Left forelimb (tissue), 1 donor: ENCODE measurements at places on chromosomes 13 and 19.

- no peak for DNase-seq
Observed at GRCh38 chr13:43304945-43305344, 281.6 kb downstream of the DNAJC15 start.

DNA sequence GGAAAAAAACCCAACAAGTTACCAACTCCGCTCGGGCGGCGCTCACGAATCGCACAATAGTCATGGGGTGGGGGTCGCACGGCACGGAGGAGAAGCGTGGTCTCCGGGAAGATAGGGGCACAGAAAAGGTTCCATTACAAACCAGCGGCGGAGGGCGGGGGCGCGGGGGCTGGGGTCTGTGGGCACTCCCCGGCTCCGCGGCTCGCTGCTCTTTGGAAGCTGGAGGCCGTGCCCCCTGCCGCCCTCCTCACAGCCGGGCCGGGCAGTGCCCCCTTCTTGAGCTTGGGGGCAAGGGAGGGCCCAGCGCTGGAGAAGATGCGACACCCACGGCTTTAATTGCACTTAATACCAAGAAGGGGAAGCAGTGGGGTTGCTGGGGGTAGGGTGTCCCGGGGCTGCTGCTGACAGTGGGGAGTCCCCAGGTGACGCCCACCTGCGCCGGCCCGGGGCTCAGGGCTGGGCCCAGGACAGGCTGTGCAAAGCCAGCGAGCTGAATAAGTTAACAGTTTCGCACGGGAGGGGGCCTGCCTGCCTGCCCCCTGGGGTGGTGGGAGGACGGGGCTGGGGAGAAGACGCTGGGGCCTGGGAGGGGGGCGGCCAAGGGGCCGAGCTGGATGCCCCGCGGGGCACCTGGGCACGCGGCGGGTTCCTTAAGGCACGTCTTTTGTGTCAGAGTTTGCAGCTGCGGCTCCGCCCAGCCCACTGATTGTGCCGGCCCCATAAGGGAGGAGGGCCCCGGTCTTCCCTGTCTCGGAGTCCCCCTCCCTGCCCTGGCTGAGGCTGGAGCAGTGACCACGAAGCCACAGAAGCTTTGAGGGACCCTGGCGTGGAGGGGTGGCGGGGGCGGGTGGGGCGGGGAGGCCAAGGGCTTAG, 9.8 kb downstream of the DCAF15 start:
- DNase-seq: no peak

DNA sequence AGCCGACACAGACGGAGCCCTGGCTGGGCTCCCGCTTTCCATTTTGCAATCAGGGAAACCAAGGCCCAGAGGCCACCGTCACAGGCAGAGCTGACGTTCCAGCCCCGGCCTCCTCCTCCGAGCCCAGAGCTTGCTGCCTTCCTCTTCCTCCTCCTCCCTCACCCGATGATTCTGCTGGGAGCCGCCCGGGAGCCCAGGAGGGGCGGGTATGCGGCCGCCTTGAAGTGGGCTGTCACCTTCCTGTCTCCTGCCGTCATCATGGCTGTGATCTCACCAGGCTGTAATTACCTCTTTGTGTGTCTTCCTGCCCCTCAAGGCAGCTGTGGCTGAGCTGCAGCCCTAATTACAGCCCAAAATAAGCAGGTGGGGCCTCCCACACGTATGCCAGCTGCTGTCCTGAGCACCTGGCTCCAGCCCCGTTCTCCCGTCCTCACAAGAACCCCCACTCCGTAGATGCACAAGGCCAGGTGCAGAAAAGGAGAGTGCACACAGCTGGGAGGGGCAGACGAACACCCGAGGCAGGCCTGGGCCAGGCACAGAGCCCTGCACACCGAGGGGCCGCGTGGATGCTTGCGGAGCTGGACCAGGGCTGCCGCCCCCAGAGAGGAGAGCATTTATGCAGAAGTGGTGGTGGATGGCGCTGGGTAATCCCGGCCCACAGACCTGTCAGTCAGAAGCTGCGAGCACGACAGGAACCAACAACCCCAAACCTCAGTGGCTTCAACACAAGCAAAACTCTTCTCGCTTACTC, 4.0 kb downstream of the TPGS1 start:
- no peak for DNase-seq

GRCh38 chr19:7899751-7900378, 3.8 kb upstream of the MAP2K7 start:
- no peak for DNase-seq

DNA sequence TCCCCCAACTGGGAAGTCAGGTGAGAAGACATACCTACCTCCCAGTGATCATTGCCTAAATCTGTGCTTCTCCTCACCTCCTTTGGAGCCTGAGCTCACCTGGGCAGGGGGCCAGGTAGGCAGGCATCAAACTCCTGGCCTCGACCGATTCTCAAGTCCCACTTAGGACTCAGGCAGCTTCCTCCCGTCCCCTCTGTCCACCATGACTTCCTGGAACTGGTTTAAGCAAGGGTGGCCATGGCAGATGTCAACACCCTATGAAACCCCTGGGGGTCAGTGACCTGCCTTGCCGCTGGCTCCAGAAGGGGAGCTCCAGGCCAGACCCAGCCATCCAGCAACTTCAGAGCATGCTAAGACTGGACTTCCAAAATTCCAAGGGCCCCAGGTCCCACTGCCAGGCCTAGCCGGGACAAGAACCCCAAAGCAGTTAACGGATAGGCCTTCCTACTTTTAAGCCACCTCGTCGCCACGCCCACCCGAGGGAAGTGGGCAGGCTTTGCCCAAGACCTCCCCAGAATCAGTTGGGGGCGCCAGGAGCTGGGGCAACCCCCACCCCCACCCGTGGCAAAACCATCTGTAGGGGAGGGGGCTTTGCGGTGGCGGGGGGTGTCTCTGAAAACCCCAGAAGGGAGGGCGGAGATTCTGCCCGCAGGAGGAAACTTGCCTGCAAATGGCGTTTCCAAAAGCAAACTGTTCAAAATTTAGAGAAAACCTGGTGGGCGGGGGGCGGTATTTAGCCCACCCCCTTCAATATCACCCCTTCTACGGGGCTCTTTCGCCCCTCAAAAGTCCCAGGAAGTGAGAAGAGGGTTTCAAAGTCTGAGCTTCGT, 657 bp downstream of the PLIN3 start:
- peak; percentile 80 for DNase-seq

GRCh38 chr13:27423333-27423732, 1.1 kb upstream of the GTF3A start:
- DNase-seq: no peak

GRCh38 chr13:52804202-52804641, 44.2 kb downstream of the PCDH8 start:
- DNase-seq: no peak

DNA sequence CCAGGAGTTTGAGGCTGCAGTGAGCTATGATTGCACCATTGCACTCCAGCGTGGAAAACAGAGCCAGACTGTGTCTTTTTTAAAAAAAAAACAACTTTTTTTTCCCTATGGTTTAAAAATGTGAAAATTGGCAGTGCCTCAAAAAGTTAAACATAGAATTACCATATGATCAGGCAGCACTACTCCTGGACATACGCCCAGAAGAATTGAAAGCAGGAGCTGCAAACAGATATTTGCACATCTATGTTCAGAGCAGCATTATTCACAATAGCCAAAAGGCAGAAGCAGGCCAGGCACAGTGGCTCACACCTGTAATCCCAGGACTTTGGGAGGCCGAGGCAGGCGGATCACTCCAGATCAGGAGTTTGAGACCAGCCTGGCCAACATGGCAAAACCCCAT, 3.8 kb upstream of the RETN start:
- DNase-seq: no peak

GRCh38 chr19:49557641-49558325, 22.6 kb downstream of the NOSIP start:
- no peak for DNase-seq

- DNase-seq: no peak
Observed at GRCh38 chr13:52686376-52686775, 33.7 kb downstream of the SUGT1 start.

DNA sequence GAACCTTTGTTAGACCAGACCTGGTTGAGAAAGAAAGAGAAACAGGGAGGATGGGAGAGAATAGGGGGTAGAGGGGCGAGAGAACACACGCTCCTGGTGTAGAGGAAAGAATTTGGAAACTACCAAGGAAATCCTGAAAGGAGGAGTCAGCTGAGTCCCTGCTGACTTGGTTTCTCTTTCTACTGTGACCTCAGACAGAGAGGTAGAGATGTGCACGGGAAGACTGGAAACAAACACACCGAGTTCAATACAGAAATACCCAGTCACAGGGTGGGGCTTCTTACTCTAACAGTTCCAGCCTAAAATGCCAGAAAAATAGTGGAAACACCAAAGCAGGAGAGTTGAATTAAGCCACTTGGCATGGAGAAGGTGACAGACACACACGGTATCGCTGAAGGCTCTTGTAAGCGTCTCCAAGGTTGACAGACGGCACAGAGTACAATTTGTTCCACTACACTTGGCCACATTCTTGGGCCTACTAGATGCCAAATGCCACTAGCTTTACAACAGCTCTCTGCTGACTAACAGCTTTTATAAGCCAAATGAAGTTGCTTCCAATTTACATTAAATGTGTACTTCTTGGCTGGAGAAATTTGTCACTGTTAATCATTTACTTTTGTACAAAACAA, 28.1 kb downstream of the LATS2 start:
- no peak for DNase-seq

DNA sequence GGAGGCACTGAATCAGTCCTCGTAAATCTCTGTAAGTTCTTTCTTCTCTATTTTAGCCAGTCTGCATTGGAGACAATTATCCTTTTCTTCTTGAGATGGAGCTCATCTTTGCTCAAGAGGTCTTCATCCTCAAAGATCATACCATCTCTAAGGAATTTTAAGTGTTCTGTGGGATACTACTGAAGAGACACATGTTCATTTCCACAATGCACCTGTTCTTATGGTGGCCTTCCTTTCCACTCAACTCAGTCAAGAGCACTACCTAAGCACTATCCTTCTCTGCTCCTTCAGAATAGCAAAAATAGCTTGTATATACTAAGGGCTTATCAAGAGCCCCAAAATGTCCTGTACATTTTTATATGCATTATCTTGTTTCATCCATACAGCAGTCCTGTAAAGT, 214.0 kb downstream of the KLF5 start:
- DNase-seq: no peak

GRCh38 chr19:43618921-43619261, 538 bp downstream of the ZNF428 start:
- DNase-seq: no peak

- no peak for DNase-seq
Observed at GRCh38 chr13:42086582-42086981, 38.1 kb downstream of the DGKH start.

- DNase-seq: no peak
Observed at GRCh38 chr19:33785795-33786194, 10.9 kb upstream of the KCTD15 start.

GRCh38 chr13:25175026-25175425, 2.9 kb upstream of the AMER2 start:
- DNase-seq: no peak

GRCh38 chr13:61463024-61463423, 47.4 kb upstream of the PCDH20 start:
- DNase-seq: no peak

GRCh38 chr13:39144941-39145533, 106.8 kb downstream of the NHLRC3 start:
- peak; percentile 67 for DNase-seq

DNA sequence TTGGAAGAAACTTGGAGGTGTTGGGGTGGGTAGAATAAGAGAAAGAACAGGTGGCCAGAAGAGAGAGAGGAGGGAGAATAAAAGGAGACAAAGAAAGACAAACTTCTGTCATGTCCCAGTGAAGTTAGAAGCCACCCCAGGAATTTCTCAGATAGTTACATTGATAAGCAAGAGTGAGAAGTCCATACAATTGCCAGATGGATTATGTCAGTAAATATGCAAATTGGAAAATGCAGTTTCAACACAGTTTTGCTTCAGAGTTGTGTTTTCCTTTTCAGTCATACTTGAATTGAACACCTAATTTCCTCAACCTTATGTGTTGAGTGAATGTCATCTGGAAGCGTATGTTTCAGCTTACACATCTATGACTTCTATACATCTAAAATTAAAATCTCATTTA, 139.2 kb downstream of the RXFP2 start:
- DNase-seq: no peak

- DNase-seq: no peak
Observed at GRCh38 chr13:97231829-97232196, 9.7 kb downstream of the MBNL2 start.

- no peak for DNase-seq
Observed at GRCh38 chr19:30540761-30541160, 168.6 kb downstream of the ZNF536 start.

DNA sequence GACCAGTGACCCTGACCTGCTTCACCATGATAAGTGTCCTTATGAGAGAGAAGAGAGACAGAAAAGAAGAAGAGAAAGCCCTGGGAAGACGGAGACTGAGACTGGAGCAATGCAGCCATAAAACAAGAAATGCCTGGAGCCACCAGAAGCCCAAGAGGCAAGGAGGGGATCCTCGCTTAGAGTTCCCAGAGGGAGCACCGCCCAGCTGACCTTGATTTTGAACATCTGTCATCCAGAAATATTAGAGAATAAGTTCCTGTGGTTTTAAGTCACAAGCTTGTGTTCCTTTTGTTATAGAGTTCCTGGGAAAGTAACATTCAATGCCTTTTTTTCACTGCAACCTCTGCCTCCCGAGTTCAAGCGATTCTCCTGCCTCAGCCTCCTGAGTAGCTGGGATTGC, 20.2 kb downstream of the CERS1 start:
- no peak for DNase-seq

- DNase-seq: no peak
Observed at GRCh38 chr19:42113641-42114348, 18.5 kb downstream of the POU2F2 start.

DNA sequence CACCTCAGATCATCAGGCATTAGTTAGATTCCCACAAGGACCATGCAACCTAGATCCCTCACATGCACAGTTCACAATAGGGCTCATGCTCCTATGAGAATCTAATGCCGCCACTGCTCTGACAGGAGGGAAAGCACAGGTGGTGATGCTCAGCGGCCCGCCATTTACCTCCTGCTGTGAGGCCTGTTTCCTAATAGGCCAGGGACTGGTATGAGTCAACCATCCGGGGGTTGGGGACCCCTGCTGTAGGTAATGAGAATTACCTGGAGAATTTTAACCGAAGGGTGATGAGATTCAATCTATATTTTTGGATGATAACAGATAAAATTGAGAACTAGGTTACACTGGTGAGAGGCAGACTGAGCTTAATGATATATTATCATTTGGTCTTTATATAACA, 101.4 kb downstream of the LACC1 start:
- DNase-seq: no peak
